CD4-positive, alpha-beta T cell treated with Interleukin-2 at 100 ng/mL for 4 hours (primary cell): ENCODE measurements at places on chromosomes 4 and X.
A peak's percentile ranks its signal among the peaks of the same experiment; 100 is the strongest.

- DNase-seq, result no peak
Observed at GRCh38 chr4:159455675-159456237, 352.9 kb downstream of the RAPGEF2 start.

DNA sequence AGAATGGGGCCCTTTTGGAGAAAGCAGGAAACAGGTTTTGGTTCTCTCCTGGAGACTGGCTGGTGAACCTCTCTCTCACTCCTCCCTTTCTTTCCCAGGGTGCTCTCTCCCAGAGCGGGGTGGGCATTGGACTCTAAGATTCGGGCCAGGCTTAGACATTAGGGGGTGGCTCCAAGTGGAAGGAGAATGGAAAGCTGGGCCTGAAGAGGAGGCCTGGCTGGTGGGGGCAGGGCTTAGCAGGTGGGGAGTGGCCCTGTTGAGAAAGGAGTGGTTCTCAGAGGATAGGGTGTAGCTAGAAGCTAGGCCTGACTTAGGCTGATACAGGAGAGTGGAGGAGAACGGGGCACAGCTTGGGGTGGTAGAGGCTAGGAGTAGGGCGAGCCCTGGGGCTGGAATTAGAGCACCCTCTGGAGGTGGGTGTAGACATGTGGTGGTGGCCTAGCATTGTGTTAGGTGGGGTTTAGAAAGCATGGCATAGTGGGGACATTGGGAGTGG lies 5.7 kb downstream of the PLP2 start:
- peak; percentile 33 for DNase-seq

DNA sequence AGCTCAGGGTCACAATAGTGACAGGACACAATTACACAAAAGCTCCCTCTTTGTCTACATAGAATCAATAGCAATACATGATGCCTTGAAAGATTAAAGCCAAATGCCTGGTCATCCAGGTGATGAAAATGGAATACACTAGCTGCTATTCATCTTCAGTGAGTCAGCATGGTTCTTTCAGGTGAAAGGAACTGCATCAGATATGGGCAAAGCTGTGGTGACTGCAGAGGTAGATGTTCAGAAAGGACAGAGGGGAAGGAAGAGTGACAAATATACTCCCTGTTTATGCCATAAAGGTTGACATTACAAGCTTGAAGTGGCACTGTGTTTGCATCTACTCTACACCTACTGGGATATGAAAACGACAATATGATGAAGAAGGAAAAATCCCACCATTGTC lies 20.0 kb upstream of the FTHL17 start:
- DNase-seq, result no peak

GRCh38 chr4:70997036-70997435 lies 3.6 kb downstream of the DCK start:
- no peak for DNase-seq

DNA sequence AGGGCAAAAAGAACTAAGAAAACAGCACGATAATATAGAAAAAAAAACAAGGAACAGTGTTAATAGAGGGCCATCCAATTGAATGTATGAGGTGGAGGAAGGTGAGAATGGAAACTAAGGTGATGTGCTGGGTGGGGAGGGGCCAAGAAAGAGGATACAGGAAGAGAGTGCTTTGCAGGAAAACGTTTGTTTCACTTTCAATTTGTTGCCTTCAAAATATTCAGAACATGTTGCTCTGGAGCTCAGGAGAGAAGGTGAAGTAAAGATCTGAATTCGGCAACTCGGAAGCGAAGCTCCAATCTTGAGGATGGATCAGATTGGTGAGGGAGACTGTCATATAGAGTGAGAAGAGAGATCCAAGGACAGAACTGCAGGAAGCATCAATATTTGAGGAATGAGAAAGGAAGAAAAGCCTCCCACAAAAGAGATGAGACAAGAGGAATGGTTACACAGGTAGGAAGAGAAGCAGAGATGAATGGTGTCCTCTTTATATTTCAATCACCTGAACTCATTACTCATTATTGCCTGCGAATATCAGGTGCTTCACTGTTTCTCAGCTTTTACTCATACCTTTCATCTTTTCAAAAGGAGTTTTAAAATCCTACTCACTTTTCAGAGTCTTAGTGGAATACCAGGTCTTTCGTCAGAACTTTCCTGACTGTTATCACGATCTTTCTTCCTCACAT lies 14.7 kb upstream of the SEC24D start:
- peak; percentile 53 for DNase-seq

- DNase-seq, result no peak
Observed at GRCh38 chr4:70151271-70151670, 2.8 kb upstream of the PRR27 start.

DNA sequence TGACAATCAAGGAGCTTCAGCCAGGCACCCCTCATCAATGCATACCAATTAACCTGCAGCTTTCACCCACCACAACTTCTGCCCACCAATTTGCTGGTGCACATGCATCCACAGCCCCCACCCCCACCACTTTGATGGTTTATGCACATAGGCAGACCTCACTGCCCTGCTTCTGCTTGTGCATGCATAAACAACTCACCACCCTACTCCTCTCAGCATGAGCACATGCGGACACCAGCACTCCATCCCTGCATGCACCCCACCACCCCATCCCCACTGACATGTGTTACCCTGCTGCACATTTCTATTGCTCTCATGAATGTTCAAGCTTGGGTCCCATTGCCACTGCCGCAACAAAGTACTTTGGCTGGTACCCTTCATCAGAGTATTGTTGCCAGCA lies 94.5 kb upstream of the GALNTL6 start:
- DNase-seq, result no peak

DNA sequence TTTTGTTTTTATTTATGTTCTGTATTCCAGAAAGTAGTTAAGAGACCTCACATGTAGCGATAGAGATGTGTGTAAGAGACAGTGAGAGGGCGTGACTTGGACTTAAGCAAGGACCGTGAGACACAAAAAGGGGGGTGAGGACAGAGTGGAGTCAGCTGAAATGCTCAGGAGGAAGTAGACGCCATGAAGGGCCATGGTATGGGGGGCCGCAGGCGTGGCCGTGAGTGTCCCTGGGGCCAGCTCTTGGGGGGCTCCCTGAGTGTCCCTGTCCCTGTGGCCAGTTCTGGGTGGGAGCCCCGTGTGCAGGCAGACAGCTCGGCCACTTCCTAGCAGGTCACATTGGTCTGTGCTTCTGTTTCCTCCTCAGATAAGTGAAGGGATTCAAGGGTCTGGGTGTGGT lies 23.0 kb upstream of the MSANTD1 start:
- DNase-seq, result no peak

DNA sequence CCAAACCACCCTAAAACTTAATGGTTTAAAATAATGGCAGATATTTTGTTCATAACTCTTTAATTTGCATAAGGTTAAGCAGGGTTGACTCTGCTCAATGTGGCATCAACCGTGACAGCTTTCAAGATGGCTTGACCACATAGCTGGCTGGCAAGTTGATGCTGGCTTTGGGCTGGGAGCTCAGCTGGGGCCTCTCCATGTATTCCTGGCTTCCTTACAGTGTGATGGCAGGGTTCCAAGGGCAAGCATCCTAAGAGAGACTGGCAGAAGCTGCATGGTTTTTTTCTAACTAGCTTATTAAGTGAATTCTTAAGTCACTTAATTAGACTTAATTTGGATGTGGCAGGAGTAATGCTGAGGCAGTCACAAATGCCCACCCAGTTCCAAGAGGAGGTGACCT lies 4.5 kb downstream of the RP2 start:
- no peak for DNase-seq

DNA sequence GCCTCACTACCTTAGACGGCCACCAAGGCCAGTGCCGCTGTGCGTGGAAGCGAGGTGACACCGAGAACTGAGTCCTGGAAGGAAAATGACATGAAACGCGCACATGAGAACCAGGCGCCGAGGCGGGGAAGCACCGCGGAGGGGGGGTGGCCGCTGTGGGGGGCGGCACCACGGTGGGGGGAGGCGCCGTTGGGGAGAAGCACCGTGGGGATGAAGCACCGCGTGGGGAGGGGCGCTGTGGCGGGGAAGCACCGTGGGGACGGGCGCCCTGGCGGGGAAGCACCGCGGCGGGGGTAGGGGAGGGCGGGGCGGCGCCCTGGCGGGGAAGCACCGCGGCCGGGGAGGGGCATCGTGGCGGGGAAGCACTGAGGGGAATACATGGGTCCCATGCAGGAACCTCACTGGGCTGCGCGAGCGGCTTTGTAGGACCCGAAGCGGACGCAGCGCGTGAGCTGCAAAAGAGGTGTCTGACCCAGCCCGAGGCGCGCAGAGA lies 28.0 kb downstream of the PPP2R3B start:
- DNase-seq, result no peak

- DNase-seq, result no peak
Observed at GRCh38 chr4:7841071-7841470, 98.6 kb downstream of the AFAP1 start.

DNA sequence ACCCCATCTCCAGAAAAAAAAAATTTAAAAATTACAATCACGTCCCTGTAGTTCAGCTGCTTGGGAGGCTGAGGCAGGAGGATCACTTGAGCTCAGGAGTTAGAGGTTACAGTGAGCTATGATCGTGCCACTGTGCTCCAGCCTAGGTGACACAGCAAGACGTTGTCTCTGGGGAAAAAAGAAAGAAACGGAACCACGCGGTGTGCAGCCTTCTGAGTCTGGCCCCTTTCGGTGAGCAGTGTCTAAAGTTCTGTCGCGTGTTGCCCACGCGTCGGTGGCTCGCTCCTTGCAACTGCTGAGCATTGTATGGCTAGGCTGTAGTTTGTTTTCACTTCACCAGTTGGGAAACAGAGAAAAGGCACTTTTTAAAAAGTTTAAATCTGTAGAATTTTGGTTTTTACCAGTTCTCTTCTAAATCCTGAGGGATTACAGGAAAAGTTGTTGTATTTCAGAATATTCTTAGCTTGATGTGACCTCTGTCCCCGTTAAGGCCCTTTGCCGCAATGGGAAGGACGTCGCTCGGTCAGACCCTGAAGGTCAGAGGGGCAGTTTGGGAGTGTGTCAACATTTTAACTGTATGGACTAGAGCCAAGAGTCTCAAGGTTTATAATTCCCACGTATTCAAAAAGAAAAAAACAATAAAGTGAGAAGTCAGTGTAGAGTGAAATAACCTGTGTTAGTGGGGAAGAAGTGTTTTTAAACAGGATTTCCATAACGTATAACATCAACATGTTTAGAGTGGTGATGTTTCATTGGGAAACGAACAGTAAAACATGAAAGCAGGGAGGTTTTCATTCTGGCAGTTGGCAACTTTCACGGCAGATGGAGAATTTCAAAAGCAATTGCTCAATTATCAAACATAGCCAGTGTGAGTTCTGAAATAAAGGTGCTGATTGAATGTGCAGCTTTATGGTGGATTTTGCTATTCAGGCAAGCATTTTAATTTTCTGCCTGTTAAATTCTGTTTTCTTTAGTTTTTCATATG lies 45.8 kb upstream of the MSANTD1 start:
- DNase-seq, result peak; percentile 31

- no peak for DNase-seq
Observed at GRCh38 chrX:136275553-136275952, 24.4 kb upstream of the MAP7D3 start.

DNA sequence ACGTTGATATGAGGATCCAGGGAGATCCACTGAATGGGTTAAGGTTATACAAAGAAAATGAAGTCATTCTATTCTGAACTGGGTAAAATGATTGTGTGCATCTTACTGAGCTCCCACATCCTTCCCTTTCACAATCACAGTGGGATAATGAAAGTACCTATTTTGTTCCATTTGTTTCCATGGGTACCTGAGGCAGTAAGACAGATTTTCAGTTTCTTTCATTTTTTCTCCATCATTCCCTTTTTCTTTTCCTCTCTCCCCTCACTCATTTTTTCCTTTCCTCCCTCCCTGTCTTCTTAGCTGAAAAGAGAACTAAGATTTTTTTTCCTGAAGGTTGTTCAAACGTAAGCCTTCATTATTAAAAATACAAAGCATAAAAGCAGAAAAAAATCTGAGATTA lies 4.6 kb downstream of the GRIA2 start:
- DNase-seq, result no peak

GRCh38 chr4:80927420-80927819 lies 103.1 kb upstream of the BMP3 start:
- no peak for DNase-seq

GRCh38 chrX:30659421-30659820 lies 6.2 kb downstream of the GK start:
- DNase-seq, result peak; percentile 27

- no peak for DNase-seq
Observed at GRCh38 chrX:108947205-108947604, 210.8 kb upstream of the IRS4 start.

DNA sequence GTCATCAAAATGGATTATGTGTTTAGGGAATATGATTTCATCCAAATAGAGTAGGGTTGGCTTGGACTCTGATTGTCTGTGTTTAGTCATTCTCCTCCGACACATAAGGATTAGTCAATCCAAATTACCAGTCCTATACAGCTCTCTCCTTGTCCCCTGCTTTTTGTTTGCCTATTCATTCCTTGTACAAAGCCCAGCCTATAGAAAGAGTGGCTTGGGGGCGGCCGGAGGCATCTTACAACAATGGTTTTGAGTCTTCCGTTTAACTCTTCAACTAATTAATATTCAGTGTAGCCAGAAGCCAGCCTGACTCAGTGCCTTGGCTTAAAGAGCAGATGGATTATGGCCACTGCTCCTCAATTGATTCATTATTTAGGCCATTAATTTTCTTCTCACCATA lies 796.6 kb upstream of the POU3F4 start:
- no peak for DNase-seq

DNA sequence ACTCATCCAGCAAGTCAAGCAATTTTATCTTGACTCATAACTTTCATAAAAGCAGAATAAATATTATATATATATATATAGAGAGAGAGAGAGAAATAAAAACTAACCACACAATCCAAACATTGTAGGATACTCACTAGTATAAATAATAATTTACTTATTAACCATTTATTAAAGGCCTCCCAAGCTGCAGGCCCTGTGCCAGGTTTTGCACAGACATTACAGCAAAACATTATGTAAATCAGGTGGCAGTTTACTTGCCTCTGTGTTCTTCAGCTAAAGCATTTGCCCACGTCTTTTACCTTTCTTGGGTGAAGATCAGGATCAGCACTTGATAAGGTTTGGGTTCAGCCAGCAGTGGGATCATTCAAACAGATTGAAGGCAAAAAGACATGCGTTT lies 75.6 kb downstream of the CLDN22 start:
- no peak for DNase-seq

DNA sequence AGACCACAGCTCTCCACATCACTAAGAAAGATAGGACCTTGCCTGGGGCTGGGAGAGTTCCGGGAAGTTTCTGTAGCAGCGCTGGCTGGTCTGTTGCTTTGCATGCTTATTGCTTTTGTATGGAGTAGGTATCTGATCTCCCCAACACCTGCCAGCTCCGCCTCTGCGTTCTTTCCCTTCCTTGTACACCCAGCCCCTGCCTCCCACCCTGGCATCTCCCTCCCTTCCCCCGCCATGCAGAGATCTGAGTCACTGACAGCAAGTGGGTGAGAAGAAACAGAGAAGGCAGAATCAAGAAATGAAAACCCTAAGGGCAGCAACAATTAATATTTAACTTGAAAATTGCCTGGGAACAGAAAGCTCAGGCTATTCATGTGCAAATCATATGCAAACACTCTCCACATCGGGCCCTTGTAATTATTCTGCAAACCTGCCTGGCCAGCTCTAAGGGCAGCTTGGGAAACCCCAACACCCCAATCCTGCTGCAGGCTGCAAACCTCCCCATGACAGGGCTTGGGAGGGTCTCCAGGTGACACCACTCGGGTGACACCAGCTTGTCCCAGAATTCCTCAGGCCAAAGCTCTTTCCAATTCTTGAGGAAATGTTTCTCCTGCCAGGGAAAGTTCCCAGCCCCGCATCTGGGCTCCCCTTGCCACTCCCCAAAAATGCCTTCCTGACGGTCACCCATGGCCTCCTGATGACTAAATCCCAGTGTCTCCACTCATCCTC lies 257.2 kb downstream of the FBXW7 start:
- no peak for DNase-seq

GRCh38 chr4:87497159-87497558 lies 32.0 kb downstream of the SPARCL1 start:
- DNase-seq, result no peak
